Activated CD4-positive, alpha-beta T cell treated with anti-CD3 and anti-CD28 coated beads for 36 hours (primary cell): ENCODE measurements at places on chromosomes 7 and 10. TPM values are rescaled to one million over a fixed set of nuclear protein-coding genes. Genes with fewer than 3 reads are reported as not detected.

DNA sequence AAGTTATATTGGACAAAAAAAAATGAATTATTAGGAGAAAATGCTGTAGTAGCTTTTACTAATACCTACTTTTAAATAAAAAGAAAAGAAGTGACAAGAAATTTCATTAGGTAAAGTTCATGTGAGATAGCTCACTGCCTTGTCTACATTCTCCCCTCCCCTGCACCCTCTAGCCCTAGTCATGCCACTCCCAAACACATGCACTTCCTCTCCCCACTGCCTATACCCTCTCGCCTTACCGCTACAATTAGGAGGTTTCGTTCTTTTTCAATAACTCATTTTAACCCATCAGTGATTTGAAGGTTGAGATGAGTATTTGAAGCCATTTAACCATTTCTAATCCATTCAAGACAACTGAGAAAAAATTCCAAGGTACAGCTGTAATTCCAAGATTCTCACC, 75.3 kb downstream of the HIBADH start:
- H3K36me3 ChIP-seq: no peaks in the 10 kb centered on the region
- no peaks in the 10 kb centered on the region for H3K4me1 ChIP-seq
- H3K4me3 ChIP-seq: no peak overlapping the region
- no peak for DNase-seq
- no peaks in the 10 kb centered on the region for H3K27me3 ChIP-seq

DNA sequence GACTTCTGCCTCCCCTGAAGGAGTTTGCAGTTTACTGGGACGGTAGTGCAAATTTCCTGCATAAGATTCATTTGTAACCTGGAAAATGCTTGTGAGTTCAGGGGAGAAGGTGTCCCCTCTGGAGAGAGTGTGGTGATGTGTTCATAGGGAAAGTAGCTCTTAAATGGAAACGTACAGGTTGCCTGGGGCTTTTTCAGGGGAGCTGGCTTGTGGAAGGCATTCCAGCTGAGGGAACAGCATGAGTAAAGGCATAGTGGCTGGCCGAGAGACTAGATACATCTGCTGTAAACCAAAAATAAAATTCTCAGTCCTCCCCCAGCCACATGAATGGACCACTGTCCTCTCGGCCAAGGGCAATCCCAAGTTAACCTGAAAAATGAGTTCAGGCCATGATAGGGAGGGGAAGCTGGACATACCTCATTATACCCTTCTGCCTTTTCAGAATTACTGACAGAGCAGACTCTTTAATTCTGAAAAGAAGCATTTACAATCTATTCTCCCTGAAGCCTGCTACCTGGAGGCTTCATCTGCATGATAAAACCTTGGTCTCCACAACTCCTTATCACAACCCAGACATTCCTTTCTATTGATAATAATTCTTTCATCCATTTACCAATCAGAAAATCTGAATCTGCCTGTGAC, 123.7 kb downstream of the GALNT17 start:
- no peak overlapping the region for H3K4me3 ChIP-seq
- no peak overlapping the region for H3K27ac ChIP-seq
- no peaks in the 10 kb centered on the region for H3K27me3 ChIP-seq
- DNase-seq: no peak
- no peaks in the 10 kb centered on the region for H3K36me3 ChIP-seq
- no peaks in the 10 kb centered on the region for H3K4me1 ChIP-seq

GRCh38 chr10:47091421-47091820, 180.2 kb downstream of the PTPN20 start:
- no peaks in the 10 kb centered on the region for H3K36me3 ChIP-seq
- no peak overlapping the region for H3K4me3 ChIP-seq
- no peak overlapping the region for H3K27ac ChIP-seq
- H3K27me3 ChIP-seq: no peaks in the 10 kb centered on the region

DNA sequence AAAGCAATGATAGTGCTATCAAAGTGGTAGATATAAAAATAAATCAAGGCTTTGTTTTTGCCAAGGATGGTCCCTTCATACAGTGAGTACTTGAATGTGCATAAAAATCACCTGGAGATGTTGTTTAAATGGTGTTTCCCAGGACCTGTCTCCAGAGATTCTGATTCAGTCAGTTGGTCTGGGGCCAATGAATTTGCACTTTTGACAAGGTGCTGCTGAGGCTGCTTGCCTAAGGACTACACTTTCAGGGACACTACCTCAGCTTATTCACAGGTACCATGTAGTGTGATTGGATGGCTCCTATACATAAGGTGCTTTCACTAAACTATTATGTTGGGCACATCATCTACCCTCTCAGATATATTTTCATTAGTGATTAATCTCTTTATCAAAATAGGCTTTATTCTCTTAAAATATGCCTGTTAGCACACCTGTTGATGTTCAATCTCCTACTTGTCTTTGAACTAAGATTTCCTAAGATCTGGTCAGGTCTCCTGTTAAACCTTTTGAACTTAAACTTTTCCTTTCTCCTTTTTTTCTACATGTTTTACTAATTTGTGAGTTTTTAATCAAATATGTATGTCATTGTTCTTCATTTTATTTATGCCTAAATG, 24.3 kb downstream of the CAPZA2 start:
- H3K4me1 ChIP-seq: peaks cover 25% of the 10 kb centered on the region
- no peaks in the 10 kb centered on the region for H3K27me3 ChIP-seq
- no peak overlapping the region for H3K27ac ChIP-seq

- DNase-seq: no peak
- H3K4me3 ChIP-seq: no peak overlapping the region
- H3K4me1 ChIP-seq: no peaks in the 10 kb centered on the region
- H3K27ac ChIP-seq: no peak overlapping the region
- no peaks in the 10 kb centered on the region for H3K36me3 ChIP-seq
Observed at GRCh38 chr7:49245062-49245461, 320.7 kb downstream of the CDC14C start.

The MKRN1 gene
- 73.6 TPM for total RNA-seq

The ABCC2 gene
- 0.62 TPM for total RNA-seq
